ENCODE measurements at places on chromosomes 3 and 15. TPM values are rescaled to one million over a fixed set of nuclear protein-coding genes. Genes with fewer than 3 reads are reported as not detected.

ROBO2 gene
- 1.3 TPM for total RNA-seq

AGTR1 gene
- 8.5 TPM for total RNA-seq

OR5K1 gene
- not detected for total RNA-seq

SCAANT1 gene
- total RNA-seq, result not detected

SPINT1 gene
- total RNA-seq, result 2.4 TPM

C3orf85 gene
- total RNA-seq, result not detected

RASGRP1 gene
- total RNA-seq, result 3.1 TPM

USP4 gene
- total RNA-seq, result 65.0 TPM

SUMF1 gene
- 35.8 TPM for total RNA-seq

NR2F2 gene
- 132 TPM for total RNA-seq

RTP1 gene
- 0.48 TPM for total RNA-seq

SYNPR gene
- not detected for total RNA-seq

SENP8 gene
- 1.8 TPM for total RNA-seq

ST6GAL1 gene
- 140 TPM for total RNA-seq

STRA6 gene
- total RNA-seq, result 0.16 TPM

DNA sequence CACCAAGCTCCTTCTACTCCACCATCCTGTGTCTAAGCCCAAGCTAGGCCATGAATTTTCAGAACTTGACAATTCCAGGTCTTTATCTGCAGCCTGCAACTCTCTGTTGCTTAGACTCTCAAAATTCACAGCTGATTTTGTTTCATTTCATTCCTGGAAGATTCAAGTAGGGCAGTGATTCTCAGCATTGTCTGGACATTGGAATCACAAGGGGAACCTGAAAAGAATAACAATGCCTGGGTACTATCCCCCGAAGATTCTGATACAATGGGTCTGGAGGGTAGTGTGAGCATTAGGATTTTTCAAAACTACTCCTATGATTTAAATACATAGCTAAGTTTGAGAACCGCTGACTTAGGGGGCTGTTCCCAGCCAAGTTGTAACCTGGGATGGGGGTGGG is 534.7 kb upstream of the IL12A start:
- no peak for DNase-seq

- no peak for DNase-seq
Measured at GRCh38 chr3:104810896-104811295, 555.8 kb upstream of the ALCAM start.

DNA sequence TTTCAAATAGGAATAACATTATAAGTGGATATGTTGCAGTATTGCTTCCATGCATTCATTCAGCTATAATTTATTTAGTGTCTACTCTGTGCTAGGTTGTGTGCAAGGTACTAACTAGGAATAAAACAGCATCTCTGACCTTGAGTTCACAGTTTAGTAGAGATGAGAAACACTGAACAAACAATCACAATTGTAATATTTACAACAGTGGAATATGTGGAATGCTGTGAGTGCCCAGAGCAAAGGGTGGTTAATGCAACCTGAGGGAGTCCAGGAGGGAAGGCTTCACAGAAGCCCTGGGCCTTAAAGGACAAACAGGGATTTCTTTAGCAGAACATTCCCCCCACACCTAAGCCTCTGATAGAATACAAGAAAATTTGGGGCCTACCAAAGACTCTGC is 13.3 kb downstream of the SFMBT1 start:
- DNase-seq, result no peak

DNA sequence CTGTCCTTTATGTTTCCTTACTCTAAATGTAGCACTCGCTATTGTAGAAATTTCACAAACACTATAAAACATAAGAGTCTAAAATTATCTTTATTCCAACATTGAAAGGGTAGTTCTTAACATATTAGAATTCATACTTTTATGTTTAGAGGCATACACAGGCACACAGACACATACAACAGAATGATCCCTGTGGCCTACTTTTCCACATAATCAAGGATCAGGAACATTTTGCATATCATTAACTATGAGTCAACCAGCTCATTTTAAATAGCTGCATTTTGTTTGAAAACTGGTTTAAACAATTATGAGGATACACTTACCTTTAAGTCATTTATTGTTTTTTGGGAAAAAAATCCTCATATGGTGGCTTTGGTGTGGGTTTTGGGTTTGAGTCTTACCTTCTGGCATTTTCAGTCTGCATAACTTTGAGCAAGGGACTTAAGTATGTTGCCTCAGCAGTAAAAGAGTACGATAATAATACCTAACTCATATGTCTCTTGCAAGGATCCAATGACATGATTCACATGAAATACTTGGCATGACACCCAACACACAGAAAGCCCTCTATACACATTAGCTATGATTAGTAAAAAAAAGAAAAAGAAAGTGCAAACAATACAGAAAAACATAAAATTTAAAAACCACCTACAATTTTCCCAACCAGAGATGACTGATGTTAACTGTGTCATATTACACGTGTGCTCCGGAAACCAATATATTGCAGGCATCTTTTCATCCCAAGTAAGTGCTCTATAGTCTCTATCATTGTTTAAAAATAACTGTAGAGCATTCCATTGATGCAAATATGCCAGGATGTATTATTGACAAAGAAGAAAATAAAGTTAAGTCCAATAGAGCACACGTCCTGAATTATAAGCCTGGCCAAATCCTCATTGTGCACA is 213.1 kb upstream of the ADAMTS9 start:
- DNase-seq, result no peak

DNA sequence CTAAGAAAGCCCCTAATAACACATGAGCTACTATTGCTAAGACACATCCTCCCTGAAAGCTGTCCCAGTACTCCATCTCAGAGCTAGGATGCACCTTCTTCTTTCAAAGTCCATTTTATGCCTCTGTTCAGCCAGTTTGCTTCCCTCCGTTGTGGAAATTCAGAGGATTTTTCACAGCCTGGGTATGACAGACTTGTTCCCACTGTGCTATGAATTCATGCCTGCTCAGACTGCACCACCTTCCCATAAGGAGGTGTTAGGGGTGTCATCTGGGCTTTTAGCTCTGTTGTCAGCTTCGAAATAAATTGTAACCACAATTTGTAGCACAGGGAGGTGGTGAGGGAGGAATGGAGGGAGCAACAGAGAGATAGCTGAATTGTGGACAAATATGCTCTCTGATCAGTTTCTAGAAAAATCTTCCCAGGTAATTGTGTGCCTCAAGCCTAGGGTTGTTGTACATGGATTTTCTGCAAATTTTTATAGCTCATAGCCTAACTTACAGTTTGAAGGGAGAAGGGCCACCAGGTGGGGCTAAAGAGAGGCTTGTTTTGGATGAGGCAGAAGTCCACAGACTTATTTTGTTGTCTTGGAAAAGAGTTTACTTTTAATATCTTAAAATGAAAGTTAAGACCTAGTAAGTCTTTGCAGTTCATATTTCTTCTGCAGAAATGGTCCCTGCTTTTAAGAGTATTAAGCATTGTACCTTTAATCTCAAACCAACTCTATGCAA is 462.0 kb downstream of the PDCD6IP start:
- peak; percentile 77 for DNase-seq

GRCh38 chr3:9879830-9880549 is at the start of gene CIDEC:
TSS of gene CIDEC (minus strand) at chr3:9880253. CDS start at chr3:9878486, 1,767 bp downstream.
- DNase-seq, result no peak

- no peak for DNase-seq
Measured at GRCh38 chr15:66839506-66840112, 137.6 kb downstream of the SMAD6 start.

DNA sequence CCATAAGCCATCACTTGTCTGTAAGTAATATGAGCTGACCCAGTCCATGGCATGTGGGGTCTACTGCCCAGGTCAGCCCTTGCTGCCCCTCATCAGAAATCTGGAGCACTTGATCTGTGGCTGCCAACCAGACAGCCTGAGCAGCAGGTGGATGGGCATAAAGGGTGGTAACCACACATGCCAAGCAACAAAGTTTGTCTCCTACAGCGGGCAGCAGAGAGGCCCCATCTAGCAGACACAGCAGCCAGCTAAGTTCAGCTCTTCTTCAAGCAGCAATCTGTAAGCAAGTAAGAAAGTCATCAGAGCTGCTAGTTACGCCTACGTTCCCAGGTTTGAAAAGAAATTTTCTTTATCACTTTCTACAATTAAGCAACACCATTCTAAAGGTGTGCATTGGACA is 27.9 kb downstream of the CHCHD4 start:
- DNase-seq, result no peak

DNA sequence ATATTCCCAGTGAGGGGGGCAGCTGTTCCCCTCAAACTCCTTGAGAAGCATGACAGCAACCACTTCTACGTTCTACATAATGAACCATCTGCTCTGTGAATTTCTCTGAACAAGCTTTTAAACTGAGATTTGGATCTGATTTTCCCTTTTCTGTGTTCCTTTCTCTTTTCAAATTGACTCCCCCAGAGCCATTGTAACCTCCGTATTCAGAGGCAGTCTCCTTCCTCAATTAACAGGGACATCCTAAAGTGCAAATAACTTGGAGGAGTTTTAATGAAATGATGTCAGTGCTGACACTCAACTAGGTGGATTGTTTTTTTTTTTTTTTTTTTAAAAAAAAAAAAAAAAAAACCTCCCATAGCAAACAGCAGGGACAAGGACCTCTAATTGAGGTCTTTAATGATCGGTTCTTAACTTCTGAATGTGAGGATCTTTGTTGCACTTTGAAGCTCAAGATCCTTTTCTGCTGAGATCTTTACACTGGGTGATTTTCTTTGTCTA is 48.8 kb downstream of the ADAMTS9 start:
- no peak for DNase-seq

DNA sequence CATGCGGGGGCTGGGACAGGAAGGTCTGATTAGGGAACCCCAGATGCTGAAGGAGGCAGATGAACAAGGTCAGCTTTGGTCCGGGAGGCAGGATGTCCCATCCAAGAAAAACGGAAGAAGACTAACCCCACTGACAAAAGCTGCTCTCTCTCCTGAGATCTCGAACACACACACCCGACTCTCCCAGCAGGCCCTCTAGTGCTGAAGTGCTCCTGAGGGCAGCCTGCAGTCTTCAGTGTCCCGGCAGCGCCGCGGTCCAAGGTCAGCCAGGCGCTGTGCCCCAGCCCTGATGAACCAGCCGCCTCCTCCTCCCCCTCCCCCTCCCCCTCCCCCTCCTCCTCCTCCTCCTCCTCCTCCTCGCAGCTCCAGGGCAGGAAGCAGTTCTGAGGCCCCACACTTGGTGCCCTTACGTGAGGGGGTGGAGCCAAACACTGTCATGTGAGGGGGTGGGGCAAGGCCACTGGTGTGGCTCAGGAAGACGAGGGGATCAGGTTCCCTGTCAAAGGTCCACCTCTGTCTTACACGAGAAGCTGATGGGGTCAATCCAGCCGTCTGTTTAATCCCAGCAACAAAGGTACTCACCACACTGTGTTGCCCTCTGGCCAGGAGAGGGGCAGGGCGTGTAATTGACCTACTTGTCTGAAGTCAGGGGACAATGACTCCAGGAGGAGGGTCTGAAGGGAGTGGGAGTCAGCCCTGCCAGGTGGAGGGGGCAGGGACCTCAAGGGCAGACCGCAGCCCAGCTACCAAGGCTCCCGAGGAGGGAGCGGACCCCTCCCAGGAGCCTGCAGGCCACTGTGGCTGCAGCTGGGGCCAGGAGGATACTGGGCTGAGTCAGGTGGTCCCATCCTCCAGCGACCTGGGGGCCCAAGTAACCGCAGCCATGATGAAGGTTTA is 34.3 kb downstream of the PRR23E start:
- no peak for DNase-seq

DNA sequence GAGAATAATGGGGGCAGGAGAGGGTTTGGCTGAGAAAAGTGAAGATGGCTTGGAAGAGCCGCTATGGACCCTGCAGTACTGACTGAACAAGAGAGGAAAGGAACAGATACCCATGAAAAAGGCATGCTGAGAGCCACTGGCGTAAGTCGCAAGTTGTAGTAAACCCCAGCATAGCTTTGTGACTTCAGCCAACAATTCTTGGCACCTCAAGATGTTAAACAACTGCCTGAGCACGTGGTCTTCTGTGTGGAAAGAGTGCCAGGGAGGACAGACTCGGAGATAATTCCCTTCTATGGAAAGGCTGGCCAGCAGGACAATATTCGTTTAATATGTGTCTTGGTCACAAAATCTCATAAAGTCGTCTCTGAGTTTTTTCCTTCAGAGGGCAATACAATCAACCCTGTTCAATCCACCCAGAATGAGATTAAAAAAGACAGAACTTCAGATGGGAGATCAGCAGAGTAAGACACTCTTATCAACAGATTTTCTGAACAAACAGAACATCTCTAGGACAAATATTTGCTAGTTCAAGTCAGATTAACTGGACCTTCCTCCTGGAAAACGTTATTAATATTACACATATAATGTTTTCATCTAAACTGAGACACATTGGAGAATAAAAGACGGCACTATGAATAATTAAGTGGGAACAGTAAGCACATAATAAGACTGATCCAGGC is 49.2 kb downstream of the NEK10 start:
- no peak for DNase-seq

GRCh38 chr3:114144909-114145688 is 33.8 kb downstream of the DRD3 start:
- DNase-seq, result no peak

DNA sequence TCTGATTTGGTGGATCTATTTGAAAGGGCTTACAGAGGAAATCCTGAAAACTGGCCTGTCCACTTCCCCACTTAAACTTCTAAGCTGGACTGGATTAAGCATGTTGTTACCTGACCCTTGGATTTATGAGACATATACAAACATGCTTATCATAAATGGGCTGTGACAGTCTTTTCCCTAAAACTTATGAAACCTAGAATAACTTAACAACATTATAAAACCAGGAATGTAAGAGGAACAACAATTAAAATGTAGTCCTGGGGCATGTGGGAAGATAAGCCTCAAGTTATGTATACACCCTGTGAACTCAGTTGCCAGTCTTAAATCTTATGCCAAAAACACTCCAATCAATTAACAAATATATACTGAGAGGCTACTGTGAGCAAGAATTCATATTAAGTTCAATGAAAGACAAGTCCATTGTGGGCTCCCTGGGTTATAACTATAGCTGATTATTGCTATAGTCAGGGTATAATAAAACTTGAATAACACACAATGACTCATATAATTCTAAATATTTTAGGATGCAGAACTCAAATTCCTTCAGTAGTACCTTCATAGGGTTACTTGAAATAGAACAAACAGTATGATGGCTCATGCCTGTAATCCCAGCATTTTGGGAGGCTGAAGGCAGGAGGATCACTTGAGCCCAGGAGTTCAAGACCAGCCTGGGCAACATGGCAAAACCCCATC is 87.2 kb upstream of the PPIB start:
- no peak for DNase-seq

GRCh38 chr3:6439226-6439625 is 421.7 kb upstream of the GRM7 start:
- no peak for DNase-seq

DNA sequence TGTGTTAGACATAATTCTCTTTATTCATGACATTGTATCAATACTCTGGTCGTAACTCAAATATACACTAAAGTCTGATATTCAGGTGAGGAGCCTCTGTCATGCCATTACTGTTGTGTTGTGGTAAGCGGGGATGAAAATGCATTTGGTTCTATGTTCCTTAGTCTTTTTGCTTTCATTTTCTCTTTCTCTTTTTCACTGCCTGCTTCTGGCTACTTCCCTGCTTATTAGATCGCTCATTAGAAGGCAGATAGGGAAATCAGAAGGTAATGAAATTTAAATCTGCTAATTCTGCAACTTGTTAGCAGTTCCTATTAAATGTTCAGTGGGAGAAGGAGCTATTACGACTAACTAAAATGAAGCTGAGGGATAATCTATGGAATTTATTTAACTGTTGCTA is 345.0 kb downstream of the GRM7 start:
- no peak for DNase-seq

Data from aorta (tissue), 5 donors.